ENCODE measurements at places on chromosomes 6 and 20. TPM values are rescaled to one million over a fixed set of nuclear protein-coding genes. Genes with fewer than 3 reads are reported as not detected.

DNA sequence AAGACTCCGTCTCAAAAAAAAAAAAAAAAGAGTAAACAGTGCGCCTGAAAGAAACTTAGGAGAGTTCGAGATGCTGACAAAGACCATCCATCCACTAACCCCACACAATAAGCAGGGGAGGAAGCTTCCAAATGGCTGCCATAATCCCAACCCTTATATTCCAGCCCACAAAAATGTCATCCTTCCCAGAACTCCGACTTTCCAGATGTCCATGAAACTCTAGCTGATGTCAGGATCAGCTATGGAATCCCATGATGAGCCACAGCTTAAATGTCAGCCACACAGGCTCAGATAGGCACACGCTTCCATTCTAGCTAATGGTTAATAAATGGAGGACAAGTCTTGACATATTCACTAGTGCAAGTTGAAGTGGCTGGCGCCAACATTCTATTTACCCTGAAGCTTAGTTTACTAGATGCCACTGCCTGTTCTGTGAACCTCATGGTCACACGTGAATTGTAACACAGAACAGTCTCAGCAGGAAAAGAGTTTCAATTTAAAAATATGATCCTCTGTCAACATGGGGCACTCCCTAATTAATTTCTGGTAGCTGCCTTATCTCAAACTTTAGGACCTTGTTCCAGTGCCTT is 75.5 kb downstream of the FOXF2 start:
- DNase-seq, result peak; percentile 55

DNA sequence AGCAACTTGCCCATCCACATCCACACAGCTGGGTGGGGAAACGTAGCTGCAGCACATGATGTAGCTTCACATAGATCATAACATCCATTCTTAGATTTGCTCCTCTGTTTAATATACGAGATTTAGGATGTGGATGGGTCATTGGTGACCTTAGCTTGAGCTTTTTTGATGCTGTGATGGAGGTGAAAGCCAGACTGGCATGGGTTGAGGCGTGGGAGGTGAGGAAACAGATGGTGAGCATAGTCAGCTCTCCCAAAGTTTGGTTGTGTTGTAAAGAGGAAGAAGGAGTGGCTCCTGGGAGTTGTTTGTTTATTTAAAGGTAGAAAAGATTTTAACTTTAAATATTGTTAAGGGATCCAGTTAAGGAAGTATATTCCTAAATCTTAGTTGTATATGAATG is 5.3 kb downstream of the ARFGEF2 start:
- DNase-seq, result no peak

- DNase-seq, result peak; percentile 61
Observed at GRCh38 chr20:44973053-44973452, 6.7 kb downstream of the STK4 start.

GRCh38 chr6:137801352-137802114 is 65.5 kb upstream of the TNFAIP3 start:
- DNase-seq, result no peak

GRCh38 chr6:143941852-143942627 is 66.0 kb downstream of the PLAGL1 start:
- DNase-seq, result peak; percentile 57

DNA sequence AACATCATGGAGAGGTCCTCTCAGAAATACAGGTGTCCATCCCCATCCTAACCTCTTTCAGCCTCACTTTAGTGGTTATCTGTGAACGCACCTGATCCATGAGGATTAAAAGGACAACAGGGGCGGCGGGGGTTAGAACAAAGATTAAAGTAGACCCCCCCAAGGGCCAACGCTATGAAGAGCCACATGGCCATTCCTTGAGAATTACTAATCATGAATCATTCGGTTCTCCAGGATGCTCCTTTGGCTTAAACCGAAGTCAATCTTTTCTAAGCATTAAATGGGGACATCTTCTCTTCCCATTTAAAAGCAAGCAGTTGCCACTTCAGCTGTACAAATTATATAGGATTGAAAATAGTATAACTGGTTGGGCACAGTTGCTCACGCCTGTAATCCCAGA is 212.4 kb downstream of the GMPR start:
- DNase-seq, result no peak

DNA sequence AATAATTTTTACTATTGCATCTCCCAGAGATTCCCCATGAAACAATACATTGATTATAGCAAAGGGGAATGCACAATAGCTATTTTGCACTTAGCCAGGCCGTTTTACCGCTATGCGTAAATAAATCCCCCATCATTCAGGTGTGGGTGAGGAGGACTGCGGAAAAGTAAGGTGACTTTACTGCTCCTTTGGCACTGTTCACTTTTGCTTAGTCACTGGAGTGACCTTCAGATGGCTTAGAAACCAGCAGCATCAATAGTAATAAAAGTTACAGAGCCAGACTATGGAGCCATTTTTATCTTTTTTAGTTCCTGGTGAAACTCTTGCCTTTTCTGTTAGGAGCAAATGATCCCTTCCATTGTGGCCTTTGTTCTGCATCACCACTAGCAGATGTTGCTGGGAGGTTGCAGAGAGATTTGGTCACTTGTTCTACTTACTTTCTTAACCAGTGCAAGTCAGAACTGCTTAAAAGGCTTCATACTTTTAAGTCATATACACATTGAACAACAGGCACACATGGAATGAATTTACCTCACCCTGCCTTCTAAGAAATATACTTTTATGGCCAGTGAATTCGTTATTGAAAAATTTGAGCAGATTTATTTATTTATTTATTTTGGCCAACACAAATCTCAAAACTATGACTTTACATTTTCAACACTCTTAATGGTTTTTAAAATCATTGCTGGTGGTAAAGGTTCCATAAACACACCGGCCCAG is 12.1 kb upstream of the BTBD3 start:
- DNase-seq, result peak; percentile 35

DNA sequence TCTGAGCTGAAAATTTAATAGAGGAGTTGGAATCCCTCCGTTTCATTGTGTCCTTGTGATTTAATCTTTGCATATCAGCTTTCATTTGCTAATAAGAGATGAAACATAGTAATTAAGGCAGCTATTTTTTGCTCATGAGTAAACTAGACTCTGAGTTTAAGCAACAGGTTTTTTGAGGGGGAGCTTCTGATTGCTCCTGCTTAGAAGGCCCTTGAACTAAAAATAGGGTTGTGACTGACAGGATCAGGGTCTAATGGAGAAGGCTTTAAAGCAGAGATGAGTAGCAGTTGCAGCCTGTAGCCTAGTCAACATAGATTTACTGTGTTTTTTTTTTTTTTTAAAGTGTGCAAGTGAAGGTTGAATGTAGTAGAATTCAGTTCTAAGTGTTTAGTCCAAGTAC is 17.4 kb downstream of the HSF2 start:
- peak; percentile 81 for DNase-seq

DNA sequence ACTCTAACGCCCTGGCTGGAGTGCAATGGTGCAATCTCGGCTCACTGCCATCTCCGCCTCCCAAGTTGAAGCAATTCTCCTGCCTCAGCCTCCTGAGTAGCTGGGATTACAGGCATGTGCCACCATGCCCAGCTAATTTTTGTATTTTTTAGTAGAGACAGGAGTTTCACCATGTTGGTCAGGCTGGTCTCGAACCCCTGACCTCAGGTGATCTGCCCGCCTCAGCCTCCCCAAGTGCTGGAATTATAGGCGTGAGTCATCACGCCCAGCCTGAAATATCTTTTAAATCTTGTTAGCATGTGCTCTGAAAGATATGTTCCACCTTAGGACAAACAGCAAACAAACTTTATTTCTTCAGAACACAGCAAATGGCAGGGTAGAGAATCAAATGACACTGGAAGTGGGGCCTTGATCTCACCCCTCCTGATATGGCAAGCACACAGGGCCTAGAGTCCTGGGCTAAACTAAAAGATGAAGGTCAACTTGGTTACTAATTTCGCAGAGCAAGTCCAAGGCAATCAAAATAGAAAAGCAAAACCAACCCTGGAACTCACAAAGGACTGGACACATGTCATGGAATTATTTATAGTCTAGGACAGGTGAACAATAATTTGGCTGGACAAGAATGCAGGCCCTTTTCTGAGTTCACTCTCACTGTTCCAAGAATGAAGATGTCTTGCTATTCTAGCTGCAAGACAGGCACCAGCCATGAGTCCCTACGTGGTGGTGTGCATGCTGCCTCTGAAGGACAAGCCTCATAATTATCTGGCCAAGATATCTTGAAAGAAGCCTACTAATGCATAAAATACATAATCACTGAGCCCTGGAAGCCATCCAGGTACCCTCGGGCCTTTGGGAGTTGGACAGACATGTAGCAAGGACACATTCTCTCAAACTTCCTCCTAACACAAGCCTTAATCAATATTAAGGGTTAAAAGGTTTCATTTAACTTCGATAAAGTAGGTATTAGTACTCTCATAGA is 35.6 kb downstream of the B4GALT5 start:
- peak; percentile 80 for DNase-seq

DNA sequence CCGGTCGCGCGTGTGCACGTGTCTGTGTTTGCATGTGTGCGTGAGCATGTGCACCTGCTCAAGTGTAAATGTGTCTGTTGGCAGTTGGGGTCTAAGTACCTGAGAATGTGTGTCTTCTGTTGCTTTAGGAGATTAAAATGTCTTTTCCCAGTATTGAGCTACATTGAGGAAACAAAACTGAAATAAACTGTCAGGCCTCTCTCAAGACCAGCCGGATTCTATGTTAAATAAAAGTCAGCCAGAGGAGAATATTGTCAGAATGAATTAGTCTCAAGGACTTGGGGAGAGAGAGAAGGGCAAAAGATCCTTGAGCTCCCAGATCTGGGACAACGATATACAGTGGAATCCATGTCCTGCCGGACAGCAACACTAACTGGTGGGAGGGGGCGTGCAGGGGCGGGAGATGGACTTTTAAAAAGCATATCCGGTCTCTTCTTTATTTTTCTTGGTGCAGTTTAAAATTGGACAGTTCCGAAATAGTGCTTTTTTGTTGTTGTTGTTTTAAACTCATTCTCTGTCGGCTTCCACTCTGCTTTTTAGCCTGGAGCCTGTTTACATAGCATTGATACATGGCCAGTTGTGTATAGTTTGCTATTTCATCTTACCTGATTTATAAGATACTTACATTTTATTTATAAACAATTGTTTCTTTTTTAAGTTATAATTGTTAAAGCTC is 3.3 kb upstream of the TBX18 start:
- DNase-seq, result no peak

DNA sequence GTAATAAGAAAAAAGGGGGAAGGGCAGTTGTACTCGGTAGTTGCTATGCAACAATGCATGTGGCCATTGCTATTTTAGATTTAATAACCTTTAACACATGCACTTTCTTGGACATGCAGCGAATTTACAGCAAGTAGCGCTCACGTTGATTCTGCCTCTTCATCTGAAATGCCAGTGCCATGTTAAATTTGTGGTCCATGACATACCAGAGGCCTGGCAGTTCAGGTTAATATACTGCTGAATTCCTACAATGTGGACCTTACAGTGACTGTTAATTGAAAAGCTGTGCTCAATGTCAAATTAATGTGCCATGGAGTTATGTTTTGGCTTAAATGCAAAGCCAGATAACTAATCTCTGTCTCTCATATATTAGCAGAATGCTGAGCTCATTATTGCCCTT is 699.7 kb downstream of the DOK5 start:
- DNase-seq, result no peak

The OR2H2 gene
- not detected for total RNA-seq

The NNAT gene
- 0.19 TPM for total RNA-seq

The WFDC5 gene
- total RNA-seq, result not detected

The CDH26 gene
- total RNA-seq, result 0.10 TPM

The PLN gene
- total RNA-seq, result 0.10 TPM

Data from myocyte (in vitro differentiated cells).